Articular chondrocyte of knee joint (primary cell): ENCODE measurements at places on chromosomes 7 and 10. TPM values are rescaled to one million over a fixed set of nuclear protein-coding genes. Genes with fewer than 3 reads are reported as not detected.

NUTM2B gene
- total RNA-seq: under 0.01 and 0.54 TPM in 2 replicates

NODAL gene
- total RNA-seq: not detected in 2 replicates

ACSL5 gene
- total RNA-seq: 10.2 and 11.8 TPM in 2 replicates

SLC16A12 gene
- not detected in 2 replicates for total RNA-seq

IGFBP1 gene
- 9.3 and 20.5 TPM in 2 replicates for total RNA-seq
